ENCODE measurements at places on chromosomes 1 and 21.
A peak's percentile ranks its signal among the peaks of the same experiment; 100 is the strongest.

GRCh38 chr1:232280910-232281309 is 349.0 kb downstream of the SIPA1L2 start:
- no peak for DNase-seq

DNA sequence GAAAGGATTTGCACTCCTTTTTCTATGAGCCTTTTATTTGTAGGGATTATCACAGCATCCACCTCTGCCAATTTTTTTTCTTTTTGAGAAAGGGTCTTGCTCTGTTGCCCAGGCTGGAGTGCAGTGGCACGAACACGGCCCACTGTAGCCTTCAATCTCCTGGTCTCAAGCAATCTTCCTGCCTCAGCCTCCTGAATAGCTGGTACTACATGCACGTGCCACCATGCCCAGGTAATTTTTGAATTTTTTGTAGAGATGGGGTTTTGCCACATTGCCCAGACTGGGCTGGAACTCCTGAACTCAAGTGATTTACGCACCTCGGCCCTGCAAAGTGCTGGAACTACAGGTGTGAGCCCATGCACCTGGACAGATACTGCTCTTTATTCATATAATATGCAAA is 2.1 kb downstream of the SAMSN1 start:
- DNase-seq = no peak

DNA sequence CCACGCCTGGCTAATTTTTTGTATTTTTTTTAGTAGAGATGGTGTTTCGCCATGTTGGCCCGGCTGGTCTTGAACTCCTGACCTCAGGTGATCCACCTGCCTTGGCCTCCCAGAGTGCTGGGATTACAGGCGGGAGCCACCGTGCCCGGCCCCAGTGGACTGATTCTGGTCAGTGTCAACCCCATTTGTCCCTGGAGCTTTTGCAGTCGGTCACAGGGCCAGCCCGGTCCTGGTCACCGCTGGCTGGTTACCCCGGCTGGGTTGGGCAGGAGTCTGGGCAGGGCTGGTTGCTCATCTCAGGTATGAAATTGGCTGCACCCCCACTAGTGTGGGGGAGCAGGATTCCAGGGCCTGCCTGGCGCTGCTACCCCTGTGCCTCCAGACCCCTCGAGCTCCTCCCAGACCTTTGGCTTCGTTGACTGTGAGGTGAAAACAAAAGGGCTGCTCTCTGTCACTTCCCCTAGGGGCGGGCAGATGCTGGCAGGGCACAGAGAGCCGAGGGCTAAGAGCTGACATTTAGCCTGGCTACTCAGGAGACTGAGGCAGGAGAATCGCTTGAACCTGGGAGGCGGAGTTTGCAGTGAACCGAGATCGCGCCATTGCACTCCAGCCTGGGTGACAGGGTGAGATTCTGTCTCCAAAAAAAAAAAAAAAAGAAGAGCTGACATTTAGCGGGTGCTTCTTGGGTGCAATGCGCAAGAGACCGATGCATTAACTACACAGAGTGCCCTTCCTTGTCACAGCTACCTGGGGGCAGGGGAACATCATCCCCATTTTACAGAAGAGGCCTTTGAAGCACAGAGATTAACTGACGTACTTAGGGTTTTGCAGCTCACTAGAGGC is 10.6 kb downstream of the TNFRSF1B start:
- no peak for DNase-seq

GRCh38 chr1:59593798-59594790 is 220.7 kb upstream of the HOOK1 start:
- no peak for DNase-seq

- DNase-seq = no peak
These were observed 230.2 kb downstream of the PRDM2 start for GRCh38 chr1:13930151-13930550.

DNA sequence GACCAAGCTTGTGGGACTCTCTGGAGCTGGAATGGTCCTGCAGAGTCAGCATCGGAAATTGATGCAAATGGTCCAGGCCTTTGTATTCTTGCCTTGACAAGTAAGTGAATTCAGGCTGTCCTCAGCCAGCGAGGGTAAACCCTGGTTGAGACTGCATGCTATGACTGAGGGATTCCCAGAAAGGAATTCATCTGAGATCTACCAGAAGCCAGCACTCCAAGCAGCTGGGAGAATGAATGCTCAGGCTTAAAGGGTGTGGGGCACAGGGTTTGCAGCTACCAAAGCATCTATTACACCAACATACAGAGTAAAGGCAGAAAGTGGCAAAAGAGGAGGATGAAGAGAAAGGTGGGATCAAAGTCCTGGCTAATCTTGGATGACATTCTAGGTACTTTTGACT is 257.0 kb upstream of the LYPLAL1 start:
- no peak for DNase-seq

- DNase-seq = no peak
These were observed 33.2 kb upstream of the PDE4B start for GRCh38 chr1:65759516-65759915.

DNA sequence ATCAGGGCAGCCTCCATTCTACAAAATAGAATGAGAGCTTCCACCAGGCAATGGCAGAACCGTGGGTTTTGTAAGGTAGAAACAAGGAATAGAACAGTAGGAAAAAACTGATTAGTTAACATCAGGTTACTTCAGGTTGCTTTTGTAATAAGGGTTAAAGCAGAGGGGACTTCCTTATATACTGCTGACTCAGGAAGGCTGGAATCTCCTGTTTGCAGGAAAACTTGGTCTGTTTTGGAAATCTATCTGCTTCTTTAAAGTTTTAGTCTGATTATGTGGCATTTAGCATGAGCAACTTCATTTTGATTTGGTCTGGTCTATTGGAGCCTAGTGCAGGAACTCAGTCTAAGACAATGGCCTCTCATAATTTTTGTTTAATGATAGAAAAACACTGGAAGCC is 32.7 kb upstream of the RAB4A start:
- DNase-seq = no peak

GRCh38 chr1:181812208-181812607 is 249.3 kb downstream of the ZNF648 start:
- DNase-seq = no peak

- DNase-seq = no peak
These were observed 28.9 kb upstream of the DMRTB1 start for GRCh38 chr1:53430261-53430660.

DNA sequence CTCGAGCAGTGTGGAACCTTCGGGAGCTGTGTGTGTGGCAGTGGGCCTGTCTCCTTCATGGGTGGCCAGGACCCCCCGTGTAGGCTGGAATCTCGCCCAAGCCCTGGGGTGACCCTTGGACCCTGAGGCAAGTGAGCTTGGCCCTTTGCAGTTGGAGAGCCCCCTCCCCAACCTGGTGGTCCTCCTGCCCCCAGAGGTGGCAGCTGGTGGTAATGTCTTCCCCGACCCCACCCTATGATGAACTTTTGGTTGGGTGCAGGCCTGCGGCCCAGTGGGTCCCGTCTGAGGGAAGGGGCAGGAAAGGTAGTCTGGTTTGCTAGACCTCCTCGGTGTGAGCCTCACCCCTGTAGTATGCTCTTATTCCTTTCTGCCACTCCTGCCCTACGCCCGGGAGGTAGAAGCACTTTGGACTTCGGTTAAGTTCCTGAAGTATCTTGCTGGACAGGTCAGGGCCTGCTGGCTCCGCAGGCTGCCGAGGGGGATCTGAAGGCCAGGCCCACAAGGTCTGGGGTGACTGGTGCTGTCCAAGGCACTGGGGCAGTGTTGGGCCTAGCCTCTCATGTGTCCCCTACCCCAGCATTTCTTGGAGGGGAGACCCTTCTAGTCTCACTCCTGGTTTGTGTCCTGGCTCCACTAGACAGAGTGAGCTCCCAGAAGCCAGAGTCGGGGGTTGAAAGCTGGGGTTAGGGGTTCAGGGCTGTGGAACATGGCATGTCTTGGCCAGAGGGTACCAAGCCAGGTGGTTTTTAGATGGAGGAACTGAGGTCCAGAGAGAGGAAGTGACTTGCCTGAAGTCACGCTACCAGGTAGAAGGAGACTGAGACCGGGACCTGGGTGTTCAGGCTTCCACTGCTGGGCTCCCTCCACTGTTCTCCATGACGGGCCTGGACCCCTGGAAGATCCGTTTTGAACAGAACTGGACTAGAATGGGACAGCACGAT is 1.8 kb downstream of the ZNF362 start:
- DNase-seq = no peak

GRCh38 chr21:32770871-32771523 is 558 bp downstream of the PAXBP1 start:
- DNase-seq = peak; percentile 51

DNA sequence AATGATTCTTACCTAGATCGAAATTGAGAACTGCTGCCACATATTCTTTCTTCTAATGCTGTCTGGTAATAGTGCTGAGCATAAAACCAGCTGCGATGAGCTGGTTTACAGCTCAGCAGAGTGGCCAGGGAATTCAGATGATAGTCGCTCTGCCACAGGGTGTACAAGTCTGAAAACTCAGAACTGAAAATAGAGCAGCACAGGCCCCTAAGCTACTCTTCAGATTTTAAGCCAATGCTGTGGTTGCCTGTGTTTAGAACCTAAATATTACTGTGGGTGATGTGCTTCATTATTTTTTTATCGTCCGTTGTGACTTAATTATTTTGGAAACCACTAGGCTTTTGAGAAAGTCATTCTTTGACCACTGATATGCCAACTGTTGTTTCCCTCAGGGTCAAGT is 152.0 kb downstream of the ADGRL4 start:
- DNase-seq = no peak

- DNase-seq = no peak
These were observed 33.7 kb downstream of the CFH start for GRCh38 chr1:196685506-196685905.

Data from fibroblast of upper back skin (primary cell).